ENCODE measurements at places on chromosomes 4 and X. TPM values are rescaled to one million over a fixed set of nuclear protein-coding genes. Genes with fewer than 3 reads are reported as not detected.

Gene GASK1B
- not detected for total RNA-seq

Gene PLCXD1
- total RNA-seq: 58.8 TPM

Gene ARMCX2
- 9.9 TPM for total RNA-seq

Gene NXF2B
- total RNA-seq: not detected

Gene CT45A10
- total RNA-seq: not detected

Gene BGN
- not detected for total RNA-seq

Gene ATP7A
- 6.6 TPM for total RNA-seq

Gene THOC2
- total RNA-seq: 107 TPM

Gene NAT8L
- 3.5 TPM for total RNA-seq

Gene VCX3A
- not detected for total RNA-seq

Gene CASK
- 18.6 TPM for total RNA-seq

Gene CLDN22
- not detected for total RNA-seq

Gene AKAP4
- not detected for total RNA-seq

Gene FGD1
- 0.28 TPM for total RNA-seq

Gene GABRA4
- not detected for total RNA-seq

Gene NAP1L3
- total RNA-seq: 0.78 TPM

Gene SMIM10
- 1.8 TPM for total RNA-seq

Gene TMEM31
- not detected for total RNA-seq

Gene SRPX2
- total RNA-seq: not detected

Gene PRICKLE3
- total RNA-seq: 26.9 TPM

Gene POU3F4
- total RNA-seq: not detected

Gene HSD17B13
- total RNA-seq: 0.16 TPM

Gene RADX
- total RNA-seq: 8.0 TPM

Gene CD38
- total RNA-seq: 75.3 TPM

Gene XAGE1B
- total RNA-seq: not detected

Gene PLP1
- not detected for total RNA-seq

Gene NAP1L2
- total RNA-seq: 2.1 TPM

Gene PNMA5
- not detected for total RNA-seq

Gene GJB1
- not detected for total RNA-seq

Gene NLGN4X
- 0.09 TPM for total RNA-seq

Gene ITIH6
- total RNA-seq: not detected

Gene RAB9B
- 0.62 TPM for total RNA-seq

Gene UCP1
- not detected for total RNA-seq

Gene FHIP1A
- total RNA-seq: not detected

Gene TCP11X2
- total RNA-seq: not detected

Gene NXF2
- total RNA-seq: not detected

Gene NIPAL1
- 1.4 TPM for total RNA-seq

Gene SCRG1
- total RNA-seq: not detected

Gene DKK2
- total RNA-seq: not detected

Gene DUX4
- not detected for total RNA-seq

Gene FATE1
- total RNA-seq: not detected

Gene KCNE5
- 0.87 TPM for total RNA-seq

Gene BOD1L1
- 41.5 TPM for total RNA-seq

Gene SLC25A53
- total RNA-seq: 4.1 TPM

All from activated T-helper 2 cell treated with anti-CD3 and anti-CD28 coated beads, Interferon-gamma antibody, Interleukin-2, Interleukin-4, amounts not matched to agents 10 μg/mL and 5 μg/mL and 100 μg/mL, durations not matched to agents 14 hours and 24 hours and 36 hours (primary cell).